Lung (tissue), 17 donors: ENCODE measurements at places on chromosomes 16 and 17. TPM values are rescaled to one million over a fixed set of nuclear protein-coding genes. Genes with fewer than 3 reads are reported as not detected.

CBFA2T3 gene
- polyA plus RNA-seq, result 7.0 TPM

OR1A1 gene
- polyA plus RNA-seq, result not detected

SCIMP gene
- 22.2 TPM for polyA plus RNA-seq

GRCh38 chr17:66466840-66467367 is 164.5 kb downstream of the PRKCA start:
- H3K4me3 ChIP-seq, result no peak overlapping the region
- no peak overlapping the region for H3K27ac ChIP-seq
- H3K4me1 ChIP-seq, result peaks cover 30% of the 10 kb centered on the region
- H3K36me3 ChIP-seq, result no peaks in the 10 kb centered on the region

TAC4 gene
- polyA plus RNA-seq, result not detected

GRCh38 chr17:9195411-9195810 is 174.1 kb downstream of the NTN1 start:
- H3K27me3 ChIP-seq, result no peaks in the 10 kb centered on the region
- H3K36me3 ChIP-seq, result no peaks in the 10 kb centered on the region
- H3K4me1 ChIP-seq, result peaks cover 5% of the 10 kb centered on the region
- no peak for DNase-seq

DNA sequence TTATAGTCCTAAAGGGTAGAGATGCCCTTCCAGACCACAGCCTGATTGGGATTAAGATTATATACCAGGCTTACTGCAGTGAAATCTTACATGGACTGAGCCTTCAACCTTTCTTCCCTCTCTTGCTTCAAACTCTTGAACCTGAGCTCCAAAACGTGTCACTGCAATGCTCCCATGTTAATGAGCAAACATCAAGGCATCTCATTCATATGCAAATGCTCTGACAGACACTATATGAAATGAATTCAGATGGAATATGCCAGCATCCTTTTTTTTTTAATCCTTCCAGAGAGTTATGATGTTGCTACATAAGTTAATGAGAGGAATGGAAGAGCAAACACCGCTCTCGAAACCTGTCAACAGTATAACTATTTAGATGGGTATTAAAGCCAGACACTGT is 611.9 kb upstream of the CDH11 start:
- no peak overlapping the region for H3K27ac ChIP-seq
- H3K36me3 ChIP-seq, result no peaks in the 10 kb centered on the region
- no peaks in the 10 kb centered on the region for H3K27me3 ChIP-seq
- DNase-seq, result no peak
- no peak overlapping the region for H3K4me3 ChIP-seq

- H3K27ac ChIP-seq, result no peak overlapping the region
- peaks cover 11% of the 10 kb centered on the region for H3K4me1 ChIP-seq
- H3K4me3 ChIP-seq, result no peak overlapping the region
- peaks cover 7% of the 10 kb centered on the region for H3K36me3 ChIP-seq
- DNase-seq, result no peak
These were observed 130.2 kb upstream of the CHMP6 start for GRCh38 chr17:80861418-80861815.

- peaks cover 6% of the 10 kb centered on the region for H3K36me3 ChIP-seq
These were observed 41.2 kb downstream of the NFATC3 start for GRCh38 chr16:68126395-68126794.
